ENCODE measurements at places on chromosomes 4 and X.

- DNase-seq: no peak
These were observed 69.2 kb downstream of the KIT start for GRCh38 chr4:54726907-54727306.

GRCh38 chr4:56684320-56685050 lies 3.4 kb upstream of the HOPX start:
- DNase-seq: peak; percentile 58

- DNase-seq: no peak
These were observed 123.2 kb downstream of the RBM47 start for GRCh38 chr4:40506492-40506891.

- DNase-seq: peak; percentile 41
These were observed 36.3 kb downstream of the SULT1E1 start for GRCh38 chr4:69823481-69824186.

GRCh38 chrX:147901461-147902126 lies 10.1 kb upstream of the FMR1 start:
- DNase-seq: no peak

GRCh38 chrX:124829930-124830329 lies 483.6 kb downstream of the SH2D1A start:
- no peak for DNase-seq

DNA sequence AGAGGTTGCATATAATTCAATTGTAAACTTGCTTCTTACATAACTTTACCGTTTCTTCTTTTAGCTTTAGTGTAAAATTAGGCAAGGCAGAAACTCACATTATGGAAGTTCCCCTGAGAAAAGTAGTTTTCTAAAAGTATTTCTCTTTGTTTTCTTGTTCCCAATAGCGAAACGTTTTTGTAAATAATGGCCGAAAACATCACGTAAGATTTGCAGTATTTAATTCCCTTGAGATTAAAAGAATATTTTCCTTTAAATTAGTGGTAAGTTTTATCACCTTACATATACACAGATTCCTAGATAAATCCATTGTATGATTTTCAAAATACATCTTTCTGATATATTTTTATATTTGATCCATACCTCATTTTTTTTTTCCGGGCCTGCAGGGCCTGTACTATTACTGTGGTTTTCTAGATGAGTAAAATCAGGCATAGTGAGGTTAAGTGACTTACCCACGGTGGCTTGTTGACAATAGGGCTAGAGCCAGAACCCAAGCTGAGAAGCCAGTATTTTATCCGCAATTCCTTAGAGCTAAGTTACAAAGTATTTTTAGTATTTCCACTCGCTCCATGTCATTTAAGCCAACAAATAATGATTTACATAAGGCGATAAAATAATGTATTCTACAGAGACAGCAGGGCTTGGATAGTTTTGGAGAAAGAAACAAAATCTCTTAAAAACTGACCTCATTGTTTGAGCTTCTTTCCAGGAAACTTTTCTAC lies 82.2 kb upstream of the VEGFC start:
- no peak for DNase-seq

DNA sequence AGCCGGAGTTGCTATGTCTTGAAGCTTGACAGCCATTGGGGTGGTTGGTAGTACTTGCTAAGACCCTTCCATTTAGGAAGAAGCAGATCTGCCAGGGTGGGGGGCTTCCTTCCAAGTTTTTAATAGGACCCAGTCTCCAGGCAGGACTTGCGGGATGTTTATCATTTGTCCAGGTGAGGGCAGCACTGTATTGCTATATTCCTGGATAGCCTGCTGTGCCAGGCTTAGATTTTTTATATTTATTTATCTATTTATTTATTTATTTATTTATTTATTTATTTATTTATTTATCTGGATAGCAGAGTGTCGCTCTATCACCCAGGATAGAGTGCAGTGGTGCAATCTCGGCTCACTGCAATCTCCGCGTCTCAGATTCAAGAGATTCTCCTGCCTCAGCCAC lies 87.4 kb upstream of the CT45A1 start:
- peak; percentile 36 for DNase-seq

- no peak for DNase-seq
These were observed 69.7 kb downstream of the ZFYVE28 start for GRCh38 chr4:2348786-2349185.

DNA sequence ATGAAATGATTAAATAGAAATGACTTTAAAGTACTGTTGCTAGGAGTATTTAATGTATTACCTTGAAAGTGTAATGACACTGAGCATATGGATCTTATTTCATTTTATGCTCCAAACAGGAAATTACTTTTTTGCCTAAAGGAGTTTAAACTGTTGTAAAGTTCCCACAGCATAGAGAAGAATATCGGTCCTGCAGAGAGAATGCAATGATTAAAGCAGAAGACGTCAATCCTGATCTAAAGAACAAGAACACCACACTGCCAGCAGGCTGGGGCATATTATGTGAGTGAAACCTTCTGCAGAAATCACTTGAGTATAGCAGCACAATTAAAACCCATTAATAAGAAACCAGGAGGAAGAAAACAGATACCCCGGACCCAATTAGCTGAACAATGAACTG lies 72.8 kb upstream of the CAMK2D start:
- DNase-seq: no peak

DNA sequence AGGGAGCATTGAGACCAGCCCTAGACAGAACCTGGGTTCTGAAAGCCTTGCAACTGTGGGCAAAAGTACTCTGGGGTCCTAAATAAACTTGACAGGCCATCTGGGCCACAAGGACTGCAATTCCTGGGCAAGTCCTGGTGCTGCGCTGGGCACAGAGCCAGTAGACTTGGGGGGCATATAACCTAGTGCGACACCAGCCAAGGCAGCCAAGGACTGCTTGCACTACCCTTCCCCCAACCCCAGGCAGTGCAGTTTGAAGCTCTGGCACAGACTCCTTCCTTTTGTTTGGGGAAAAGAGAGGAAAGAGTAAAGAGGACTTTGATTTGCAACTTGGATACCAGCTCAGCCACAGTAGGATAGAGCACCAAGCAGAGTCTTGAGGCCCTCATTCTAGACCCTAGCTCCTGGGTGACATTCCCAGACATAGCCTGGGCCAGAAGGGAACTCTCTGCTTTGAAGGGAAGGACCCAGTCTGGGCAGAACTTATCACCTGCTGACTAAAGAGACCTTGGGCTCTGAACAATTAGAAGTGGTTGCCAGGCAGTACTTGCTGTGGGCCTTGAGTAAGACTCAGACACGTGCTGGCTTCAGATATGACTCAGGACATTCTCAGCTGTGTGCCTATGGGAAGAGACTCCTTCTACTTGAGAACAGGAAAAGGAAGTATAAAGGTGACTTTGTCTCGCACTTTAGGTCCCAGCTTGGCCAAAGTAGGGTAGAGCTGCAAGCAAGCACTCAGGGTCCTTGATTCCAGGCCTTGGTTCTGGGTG lies 522.8 kb downstream of the GLUD2 start:
- no peak for DNase-seq

DNA sequence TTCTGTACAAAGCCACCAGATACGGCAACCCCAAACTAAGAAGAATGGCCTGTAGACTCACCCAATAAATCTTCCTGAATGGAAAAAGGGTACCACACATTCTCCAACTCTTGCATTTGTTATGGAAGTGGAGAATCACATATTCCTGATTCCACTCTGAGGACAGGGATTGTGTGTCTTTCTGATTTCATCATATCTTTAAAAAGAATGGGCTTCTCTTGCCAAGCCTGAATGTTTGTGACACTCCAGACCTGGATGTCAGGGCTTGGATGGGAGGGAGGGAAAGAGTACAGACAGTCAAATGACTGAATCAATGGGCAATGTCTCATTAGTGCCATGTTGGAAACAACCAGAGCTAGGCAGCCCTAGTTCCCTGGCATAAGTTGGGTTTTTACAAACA lies 77.4 kb downstream of the PLAC1 start:
- no peak for DNase-seq

DNA sequence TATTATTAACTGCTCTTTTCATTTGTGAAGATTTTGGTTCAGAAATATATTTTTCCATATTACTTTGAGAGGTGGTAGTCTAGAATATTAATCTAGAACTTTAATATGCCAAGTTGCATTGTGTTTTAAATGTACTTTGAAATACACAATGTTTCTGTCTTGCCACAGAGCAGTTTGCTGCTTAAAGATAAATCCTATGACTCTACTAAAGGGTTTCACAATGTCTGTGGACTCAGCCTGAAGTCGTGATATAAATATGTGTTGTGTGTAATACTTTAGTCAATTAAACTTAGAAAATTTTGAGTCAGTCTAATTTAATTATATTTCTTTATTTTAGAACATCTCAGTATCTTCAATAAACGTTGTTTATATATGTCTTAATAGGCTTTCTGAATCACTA lies 1771.7 kb upstream of the PCDH7 start:
- no peak for DNase-seq

- no peak for DNase-seq
These were observed 234.1 kb downstream of the DHRSX start for GRCh38 chrX:2266445-2267349.

DNA sequence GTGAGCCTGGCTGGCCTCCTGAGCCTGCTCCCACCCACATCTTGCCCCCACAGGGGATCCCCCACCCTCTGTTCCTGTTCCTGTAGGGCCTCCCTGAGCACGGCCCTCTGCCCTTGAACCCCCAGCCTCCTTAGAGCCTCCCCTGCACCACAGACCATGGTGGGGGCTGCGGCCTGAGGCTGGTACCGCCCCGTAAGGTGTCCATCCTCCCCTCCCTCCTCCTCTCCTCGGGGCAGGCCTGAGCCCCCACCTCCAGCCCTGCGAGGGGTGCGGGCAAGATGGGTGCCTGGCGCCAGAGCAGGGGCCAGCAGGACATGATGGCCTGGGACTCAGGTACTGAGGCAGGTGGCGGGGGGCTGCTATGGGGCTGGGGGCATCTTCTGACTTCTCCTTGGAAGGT lies 28.4 kb upstream of the FGFR3 start:
- DNase-seq: no peak

- no peak for DNase-seq
These were observed 197.7 kb downstream of the SPATA18 start for GRCh38 chr4:52248820-52249219.

GRCh38 chr4:76898949-76899645 lies 1.2 kb upstream of the SOWAHB start:
- no peak for DNase-seq

DNA sequence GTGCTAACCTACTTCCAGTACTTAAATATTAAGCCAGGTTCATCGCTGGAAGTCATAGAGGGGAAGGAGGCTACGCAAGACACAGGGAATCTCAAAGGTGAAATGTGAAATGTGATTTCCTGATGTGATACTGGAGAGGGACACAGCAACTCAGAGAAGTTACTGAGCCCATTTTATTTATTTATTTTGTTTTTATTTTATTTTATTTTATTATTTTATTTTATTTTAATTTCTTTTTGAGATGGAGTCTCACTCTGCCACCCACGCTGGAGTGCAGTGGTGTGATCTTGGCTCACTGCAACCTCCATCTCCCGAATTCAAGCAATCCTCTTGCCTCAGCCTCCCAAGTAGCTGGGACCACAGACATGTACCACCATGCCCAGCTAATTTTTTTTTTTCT lies 19.7 kb downstream of the CLRN2 start:
- no peak for DNase-seq

- no peak for DNase-seq
These were observed 9.2 kb downstream of the IRAK1 start for GRCh38 chrX:154010330-154011087.

DNA sequence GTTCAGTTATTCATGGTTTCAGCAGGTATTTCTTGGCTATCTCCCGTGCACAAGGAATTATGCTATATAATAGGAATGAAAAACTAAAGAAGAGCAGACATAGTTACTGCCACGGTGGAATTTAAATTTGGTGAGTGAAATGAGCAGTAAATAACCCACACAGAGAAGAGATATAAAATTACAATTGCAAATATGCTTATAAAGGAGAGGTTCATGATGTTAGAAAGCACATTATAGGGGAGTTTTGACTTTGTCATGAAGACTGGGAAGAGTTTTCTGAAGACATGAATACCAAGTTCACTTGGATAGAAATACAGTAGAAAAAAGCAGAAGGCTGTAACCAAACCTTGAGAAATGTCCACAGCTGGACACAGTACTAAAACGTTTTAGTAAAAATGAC lies 712.0 kb upstream of the AADAT start:
- no peak for DNase-seq

DNA sequence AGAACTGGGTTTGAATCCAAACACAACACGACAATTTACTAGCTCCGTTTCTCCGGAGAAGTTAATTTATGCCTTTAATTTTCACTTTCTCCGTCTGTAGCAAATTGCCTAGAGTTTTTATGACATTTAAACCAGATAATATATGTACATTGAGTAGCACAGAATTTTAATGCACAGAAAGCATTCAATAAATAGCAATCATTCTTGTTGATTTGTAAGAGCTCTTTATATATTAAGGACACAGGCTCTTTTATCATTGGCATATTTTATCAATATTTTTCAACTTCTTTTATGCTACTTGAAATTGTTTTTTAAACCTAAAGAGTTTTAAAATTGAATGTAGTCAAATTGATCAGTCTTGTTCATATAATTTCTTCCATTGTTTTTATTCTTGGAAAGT lies 99.6 kb upstream of the PPP2R3B start:
- DNase-seq: no peak

DNA sequence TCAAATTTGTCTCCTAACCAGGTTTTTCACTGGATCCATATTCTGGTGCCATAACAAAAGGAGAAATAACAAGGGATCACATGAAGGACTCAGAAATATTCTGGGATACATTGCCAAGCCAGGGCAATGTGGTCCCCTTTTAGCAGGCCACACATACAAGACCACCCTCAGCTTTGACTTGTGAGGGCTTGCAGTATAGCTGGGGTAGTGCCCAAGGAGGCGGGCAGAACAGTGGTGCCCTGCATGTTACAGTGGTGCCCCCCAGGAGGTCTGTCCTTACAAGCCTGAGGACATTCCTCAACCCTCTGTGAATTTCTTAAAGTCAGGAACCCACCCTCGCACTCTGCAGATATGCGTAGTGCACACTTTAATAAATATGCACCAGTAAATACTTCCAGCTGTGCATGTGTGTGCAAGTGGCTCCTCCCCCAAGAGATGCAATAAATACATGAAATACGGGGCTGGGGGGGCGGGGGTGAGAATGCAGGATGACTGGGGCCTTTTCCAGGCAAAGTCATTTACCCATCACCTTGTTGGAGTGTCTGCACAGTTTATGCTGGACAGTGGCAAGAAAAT lies 34.4 kb upstream of the TBL1X start:
- DNase-seq: no peak

- DNase-seq: no peak
These were observed 245.0 kb upstream of the IGFBP7 start for GRCh38 chr4:57355101-57355665.

GRCh38 chr4:74623041-74623440 lies 171.3 kb downstream of the BTC start:
- DNase-seq: peak; percentile 31

GRCh38 chrX:42090395-42090794 lies 167.0 kb upstream of the CASK start:
- DNase-seq: no peak

DNA sequence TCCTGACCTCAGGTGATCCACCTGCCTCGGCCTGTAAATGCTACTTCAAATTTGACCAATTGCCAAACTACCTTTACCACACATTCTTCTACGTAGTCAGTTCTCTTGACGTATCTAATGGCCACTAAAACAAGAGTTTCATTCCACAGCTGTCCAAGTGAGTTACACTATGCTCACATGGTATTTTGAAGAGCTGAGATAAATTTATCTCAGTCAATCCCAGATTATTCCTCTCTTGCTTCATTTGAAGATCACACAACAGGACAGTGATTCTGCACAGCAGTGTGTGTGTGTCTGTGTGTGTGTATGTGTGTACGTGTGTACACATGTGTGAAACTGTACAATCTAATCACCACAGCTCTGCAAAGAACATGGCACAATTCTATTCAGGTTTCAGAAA lies 133.4 kb downstream of the APBB2 start:
- no peak for DNase-seq

- DNase-seq: no peak
These were observed 19.5 kb upstream of the NFXL1 start for GRCh38 chr4:47933840-47934239.

GRCh38 chr4:130099105-130099504 lies 1003.2 kb downstream of the C4orf33 start:
- no peak for DNase-seq
